CD4-positive, alpha-beta T cell treated with Interleukin-6 at 100 ng/mL for 8 hours (primary cell): ENCODE measurements at places on chromosomes 7 and 10.

- no peak for DNase-seq
Observed at GRCh38 chr7:155670521-155670920, 26.1 kb downstream of the RBM33 start.

- no peak for DNase-seq
Observed at GRCh38 chr7:144824360-144824759, 11.5 kb downstream of the TPK1 start.

- no peak for DNase-seq
Observed at GRCh38 chr10:93034426-93034825, 26.2 kb upstream of the CYP26C1 start.

DNA sequence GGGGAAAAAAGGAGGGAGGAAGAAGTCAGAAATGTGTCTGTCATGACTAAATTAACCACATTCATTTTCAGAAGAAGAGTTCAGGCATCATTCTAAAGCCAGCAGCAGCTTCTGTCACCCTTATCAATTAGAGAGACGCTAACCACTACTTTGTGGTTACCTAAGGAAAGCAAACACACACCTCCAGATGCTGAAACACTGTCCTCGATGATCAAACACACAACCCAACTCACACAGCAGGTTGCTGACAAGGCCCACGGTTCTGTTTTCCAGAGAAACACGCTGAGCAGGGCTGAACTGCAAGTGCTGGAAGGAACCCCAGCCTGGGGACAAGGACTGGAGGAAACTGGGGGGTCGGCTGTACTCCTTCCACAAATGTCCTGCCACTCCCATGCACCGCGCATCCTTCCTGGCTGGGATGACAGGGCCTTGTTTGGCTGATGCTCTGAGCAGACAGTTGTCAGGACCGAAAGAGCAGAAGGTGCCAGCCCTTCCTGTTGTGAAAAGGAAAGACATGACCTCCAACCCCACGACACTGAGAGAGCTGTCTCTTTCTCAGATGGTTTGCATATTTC lies 36.6 kb downstream of the PRKCQ start:
- DNase-seq, result peak; percentile 67

DNA sequence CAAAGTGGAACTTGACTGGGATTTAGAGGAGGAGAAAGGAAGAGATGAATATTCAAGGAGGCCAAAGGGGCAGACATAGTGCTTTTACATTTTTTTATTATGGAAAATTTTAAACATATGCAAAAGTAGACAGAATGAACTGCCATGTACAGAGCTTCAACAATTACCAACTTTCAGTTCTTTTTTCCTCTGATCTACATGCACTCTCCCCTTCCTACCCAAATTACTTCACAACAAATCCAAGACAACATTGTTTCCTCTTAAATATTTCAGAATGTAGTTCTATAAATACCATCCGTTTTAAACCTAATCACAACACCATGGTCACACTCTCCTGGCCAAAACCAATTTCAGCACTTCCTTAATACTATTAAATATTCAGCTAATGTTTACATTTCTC lies 83.5 kb upstream of the FZD1 start:
- no peak for DNase-seq

DNA sequence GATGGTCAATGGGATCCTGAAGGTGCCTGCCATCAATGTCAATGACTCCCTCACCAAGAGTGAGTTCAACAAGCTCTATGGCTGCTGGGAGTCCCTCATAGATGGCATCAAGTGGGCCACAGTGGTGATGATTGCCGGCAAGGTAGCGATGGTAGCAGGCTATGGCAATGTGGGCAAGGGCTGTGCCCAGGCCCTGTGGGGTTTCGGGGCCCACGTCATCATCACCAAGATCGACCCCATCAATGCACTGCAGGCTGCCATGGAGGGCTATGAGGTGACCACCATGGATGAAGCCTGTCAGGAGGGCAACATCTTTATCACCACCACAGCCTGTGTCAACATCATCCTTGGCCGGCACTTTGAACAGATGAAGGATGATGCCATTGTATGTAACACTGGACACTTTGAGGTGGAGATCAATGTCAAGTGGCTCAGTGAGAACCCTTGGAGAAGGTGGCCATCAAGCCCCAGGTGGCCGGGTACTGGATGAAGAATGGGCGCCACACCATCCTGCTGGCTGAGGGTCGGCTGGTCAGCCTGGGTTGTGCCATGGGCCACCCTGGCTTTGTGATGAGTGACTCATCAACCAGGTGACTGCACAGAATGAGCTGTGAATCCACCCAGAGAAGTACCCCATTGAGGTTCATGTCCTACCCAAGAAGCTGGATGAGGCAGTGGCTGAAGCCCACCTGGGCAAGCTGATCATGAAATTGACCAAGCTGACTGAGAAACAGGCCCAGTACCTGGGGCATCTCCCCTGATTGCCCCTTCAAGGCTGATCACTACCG lies 63.0 kb upstream of the ANTXRL start:
- DNase-seq, result no peak

GRCh38 chr7:40880581-40880980 lies 745.8 kb downstream of the SUGCT start:
- DNase-seq, result no peak

DNA sequence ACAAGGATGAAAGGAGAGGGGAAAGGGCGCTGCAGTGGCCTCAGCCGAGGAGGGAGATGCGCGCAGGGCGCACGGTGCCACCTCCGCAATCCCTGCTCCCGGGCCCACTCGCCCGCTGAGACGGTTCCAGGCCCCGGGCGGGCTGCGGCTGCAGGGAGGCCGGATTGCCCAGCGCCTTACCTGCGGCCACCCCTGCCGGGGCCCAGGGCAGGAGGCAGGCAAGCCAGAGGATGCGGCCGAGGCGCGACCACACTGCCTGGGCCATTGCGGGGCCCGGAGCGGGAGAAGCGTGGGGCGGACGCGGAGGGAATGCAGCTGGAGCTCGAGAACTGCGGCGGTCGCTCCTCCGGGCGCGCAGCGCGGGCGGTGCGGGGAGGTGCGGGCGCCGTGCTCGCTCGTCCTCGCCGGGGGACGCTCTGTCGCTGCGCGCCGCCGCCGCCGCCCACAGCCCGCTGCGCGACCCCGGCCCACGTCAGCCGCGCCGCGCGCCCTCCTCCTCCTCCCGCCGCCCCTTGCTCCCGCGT lies at the start of gene TMEM130:
Gene TMEM130, minus strand, starts transcription at position 418 of the 524 bp plus-strand sequence. Its CDS starts 153 bp downstream, at position 265.
- DNase-seq, result no peak

DNA sequence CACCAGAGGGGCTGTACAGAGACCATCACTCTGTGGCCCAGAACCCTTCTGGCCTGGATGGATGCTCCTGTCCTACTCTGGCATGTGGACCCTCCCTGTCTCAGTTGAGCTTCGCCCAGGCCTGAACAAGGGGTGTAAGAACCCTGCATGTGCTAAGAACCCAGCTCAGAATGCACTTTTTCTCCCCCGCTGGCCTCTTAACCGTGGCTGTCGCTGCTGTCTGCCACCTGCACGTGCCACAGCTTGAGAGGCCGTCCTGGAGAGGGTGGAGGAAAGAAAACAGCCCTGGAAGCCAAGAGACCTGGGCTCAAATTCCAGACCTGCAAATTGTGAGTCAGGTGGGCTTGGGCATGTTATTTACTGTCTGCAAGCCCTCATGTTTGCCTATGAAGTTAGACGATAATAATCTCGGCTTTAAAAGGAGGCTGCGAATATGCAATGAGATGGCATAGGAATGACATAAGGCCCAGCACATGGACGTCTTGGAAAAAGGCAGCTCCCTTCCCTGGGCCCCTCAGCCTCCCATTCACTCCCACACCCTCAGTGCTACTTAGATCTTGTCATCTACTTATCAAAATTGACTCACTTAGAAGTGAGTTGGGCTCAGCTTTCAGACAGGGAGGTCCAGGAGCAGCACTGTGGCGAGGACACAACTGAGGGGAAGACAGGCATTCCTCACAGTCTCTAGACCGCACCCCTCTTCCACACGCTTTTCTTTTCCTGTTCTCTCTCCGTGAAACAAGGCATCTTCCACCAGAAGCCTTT lies 31.4 kb downstream of the FIGNL1 start:
- no peak for DNase-seq

DNA sequence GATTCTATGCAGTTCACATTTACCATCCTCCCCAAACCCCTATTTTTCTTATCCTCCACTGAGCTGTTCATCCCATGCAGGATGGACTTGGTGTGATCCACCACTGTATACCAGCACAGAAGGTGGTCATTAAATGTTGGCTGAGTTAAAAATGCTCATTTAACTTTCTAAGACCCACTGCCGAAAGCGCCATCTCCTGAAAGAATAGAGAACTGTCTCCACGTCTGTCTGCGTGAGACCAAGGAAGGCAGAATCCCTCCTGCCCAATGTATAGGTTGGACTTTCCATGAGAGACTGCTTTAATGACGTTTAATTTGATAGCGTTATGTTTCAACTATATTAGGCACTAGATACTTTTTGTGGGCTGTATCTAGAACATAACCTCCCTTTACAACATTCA lies 124.3 kb downstream of the GPAM start:
- DNase-seq, result no peak

GRCh38 chr10:60283397-60283796 lies 106.3 kb downstream of the ANK3 start:
- DNase-seq, result no peak

DNA sequence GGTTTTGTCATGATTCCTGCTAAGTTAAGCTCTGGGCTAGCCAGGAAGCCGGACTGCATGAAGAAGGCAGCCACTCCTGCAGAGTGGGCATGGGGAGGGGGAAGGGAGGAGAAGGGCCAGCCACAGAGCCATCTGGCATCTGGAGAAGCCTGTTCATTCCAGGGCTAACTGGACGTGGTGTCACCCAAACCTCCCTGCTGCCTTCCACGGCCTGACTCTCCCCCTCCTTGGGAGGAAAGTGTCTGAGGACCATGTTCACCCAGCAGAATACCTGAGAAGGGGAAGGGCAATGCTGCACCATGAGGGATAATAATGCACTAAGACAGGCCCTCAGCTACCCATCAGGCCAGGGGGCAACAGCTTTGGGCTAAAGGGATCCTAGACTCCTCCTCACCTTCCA lies 15.4 kb downstream of the AQP1 start:
- no peak for DNase-seq

GRCh38 chr10:72044417-72045041 lies 43.8 kb downstream of the SPOCK2 start:
- DNase-seq, result no peak

GRCh38 chr10:12709000-12709401 lies 292.5 kb downstream of the CCDC3 start:
- DNase-seq, result no peak

DNA sequence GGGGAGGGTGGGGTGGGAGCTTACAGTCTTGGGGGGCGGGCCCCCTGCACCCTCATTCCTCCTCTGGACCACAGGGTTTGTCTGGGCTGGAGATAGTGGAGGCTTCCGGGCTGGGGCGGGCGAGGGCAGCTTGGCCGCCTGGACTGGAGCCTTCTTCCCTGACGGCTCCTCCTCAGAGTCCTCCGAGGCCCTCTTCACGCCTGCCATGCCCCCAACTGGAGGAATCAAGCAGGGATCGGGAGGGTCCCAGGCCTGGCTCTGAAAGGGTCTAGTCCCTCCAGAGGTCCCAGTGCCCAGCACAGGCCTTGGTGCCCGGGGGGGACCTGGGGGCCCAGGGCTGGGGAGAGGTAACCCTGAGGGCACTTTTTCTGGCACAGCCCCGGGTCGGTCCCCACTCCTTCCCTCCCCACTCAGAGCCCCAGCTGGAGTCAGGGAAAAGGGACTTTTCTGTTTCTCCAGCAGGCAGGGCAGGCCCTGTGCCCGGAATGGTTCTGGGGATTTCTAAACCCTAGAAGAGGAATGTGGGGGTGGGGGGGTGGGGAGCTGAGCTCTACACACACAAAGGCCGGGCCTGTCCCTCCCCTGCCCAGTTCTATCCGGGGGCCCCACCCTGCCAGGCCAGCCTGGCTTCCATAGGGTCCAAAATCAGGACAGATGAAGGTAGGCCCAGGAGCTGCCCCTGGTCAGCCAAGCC lies 11.6 kb downstream of the MICALL2 start:
- DNase-seq, result no peak

GRCh38 chr7:134724606-134725005 lies 54.8 kb upstream of the CALD1 start:
- DNase-seq, result no peak

DNA sequence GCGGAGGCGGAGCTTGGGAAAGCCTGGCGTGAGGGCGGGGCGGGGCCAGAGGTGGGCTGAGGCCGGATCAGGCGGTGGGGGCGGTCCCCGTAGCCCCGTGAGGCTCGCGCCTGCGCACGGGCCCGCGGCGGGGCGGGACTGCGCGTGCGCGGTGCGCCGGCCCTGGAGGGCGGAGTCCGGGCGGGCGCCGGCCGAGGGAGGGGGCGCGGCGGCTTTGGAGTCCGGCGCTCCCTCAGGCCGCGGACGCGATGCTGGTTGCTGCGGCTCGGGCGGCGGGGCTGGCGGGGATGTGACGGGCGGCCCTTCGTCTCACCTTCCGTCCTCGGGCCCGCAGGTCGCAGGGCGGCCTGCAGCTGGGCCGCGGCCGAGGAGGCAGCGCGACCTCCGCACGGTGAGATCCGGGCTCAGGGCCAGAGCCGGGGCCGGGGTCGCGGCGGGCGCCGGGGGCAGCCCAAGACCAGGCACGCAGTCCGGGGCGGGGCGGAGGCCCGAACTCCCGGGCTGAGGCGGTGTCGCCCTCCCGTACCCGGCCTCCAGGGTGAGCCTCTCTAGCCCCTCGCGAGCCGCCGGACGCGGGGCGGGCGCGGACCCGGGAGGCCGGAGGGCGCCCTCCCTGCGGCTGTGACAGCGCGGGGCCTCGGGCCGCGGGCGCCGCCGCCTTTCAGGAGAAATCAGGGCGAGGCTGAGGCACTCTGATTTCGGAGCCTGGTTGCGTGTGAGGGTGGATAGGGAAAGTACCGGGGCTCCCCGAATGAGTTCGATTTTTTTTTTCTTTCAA lies at the start of gene CCSER2:
Gene CCSER2, plus strand, starts transcription at position 172 of the 778 bp plus-strand sequence. CDS start 42,464 bp downstream, outside the sequence.
- DNase-seq, result peak; percentile 89

DNA sequence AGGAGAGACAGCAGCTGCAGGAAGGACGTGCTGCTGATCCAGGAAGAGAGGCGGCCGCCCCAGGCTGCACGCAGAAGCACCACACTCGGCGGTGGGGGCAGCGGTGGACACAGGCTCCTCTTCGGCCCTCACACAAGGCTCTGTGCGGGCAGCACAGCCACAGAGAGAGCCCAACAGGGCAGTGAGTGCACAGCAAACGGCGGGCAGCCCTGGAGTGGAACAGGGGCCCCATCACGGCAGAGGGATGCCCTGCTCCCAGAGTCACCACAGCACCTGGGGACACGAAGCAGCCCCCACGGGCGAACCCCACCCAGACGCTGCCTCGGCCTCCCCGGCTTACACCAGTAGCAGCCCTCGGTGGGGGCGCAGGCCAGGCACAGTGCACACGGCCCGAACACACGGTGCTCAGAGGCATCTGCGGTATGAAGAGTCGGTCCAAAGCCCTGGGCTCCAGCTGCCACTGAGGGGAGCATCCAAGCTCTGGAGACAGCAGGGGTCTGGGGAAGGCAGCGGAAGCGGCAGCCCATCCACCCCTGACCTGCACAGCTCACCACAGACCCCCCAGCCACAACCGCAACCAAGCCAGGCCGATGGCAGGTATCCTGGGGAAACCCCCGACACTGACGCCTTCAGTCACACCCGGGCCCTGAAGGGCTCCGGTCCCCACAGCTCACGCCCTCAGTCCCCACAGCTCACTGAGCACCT lies 16.8 kb downstream of the NUDT1 start:
- no peak for DNase-seq

- DNase-seq, result no peak
Observed at GRCh38 chr10:76305930-76306615, 874.6 kb downstream of the LRMDA start.
